ENCODE measurements at places on chromosomes 1 and 21. TPM values are rescaled to one million over a fixed set of nuclear protein-coding genes. Genes with fewer than 3 reads are reported as not detected.
A peak's percentile ranks its signal among the peaks of the same experiment; 100 is the strongest.

DNA sequence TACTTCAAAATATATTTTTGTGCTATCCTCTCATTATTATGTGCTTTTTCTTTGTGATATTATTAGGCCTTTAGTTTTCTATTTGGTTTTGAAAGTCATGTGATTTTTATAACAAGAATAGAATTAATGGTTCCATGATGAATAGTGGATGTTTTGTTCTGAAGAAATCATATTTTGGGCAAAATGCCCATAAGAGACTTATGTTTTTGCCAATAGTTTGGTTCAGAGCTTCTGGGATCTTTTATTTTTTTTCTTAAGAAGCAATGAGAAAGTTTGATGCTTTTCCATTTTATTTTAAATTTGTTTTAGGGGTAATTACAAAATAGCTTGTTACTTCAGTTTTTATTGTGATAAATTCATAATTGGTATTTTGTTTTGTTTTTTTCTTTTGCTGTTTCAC, 49.8 kb downstream of the LYPLAL1 start:
- no peak for DNase-seq
- H3K27me3 ChIP-seq, result no peaks in the 10 kb centered on the region
- no peaks in the 10 kb centered on the region for H3K4me1 ChIP-seq
- no peaks in the 10 kb centered on the region for H3K36me3 ChIP-seq
- H3K27ac ChIP-seq, result no peak overlapping the region

The MYOM3 gene
- not detected for polyA plus RNA-seq

The SPATC1L gene
- 4.4 TPM for polyA plus RNA-seq

- H3K27me3 ChIP-seq, result peaks cover 5% of the 10 kb centered on the region
- H3K4me3 ChIP-seq, result no peak overlapping the region
- DNase-seq, result no peak
- no peaks in the 10 kb centered on the region for H3K4me1 ChIP-seq
These were observed 5.3 kb upstream of the RLF start for GRCh38 chr1:40155910-40156309.

DNA sequence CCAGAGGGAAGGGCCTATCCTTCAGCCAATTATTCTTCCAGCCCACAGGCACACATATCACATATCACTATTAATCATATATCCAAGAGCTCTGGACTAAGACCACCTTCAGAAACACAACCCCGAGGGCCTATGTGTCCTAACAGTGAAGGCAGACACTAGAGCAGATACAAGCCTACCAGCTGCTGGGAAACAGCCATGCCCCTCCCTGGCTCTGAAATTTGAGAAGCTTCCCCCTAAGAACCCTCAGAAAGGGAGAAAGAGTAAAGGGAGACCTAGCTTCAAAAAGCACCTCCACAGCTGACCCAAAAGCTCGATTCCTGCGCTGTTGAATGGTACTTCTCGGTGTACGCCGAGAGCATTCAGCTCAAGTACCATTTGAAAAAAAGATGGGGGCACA, 17.4 kb downstream of the CNN3 start:
- DNase-seq, result no peak
- H3K4me3 ChIP-seq, result no peak overlapping the region
- peaks cover 9% of the 10 kb centered on the region for H3K4me1 ChIP-seq
- peaks cover 4% of the 10 kb centered on the region for H3K36me3 ChIP-seq
- no peaks in the 10 kb centered on the region for H3K27me3 ChIP-seq

- H3K4me3 ChIP-seq, result peak overlapping the region; percentile 45
- H3K4me1 ChIP-seq, result peaks cover 15% of the 10 kb centered on the region
- no peaks in the 10 kb centered on the region for H3K27me3 ChIP-seq
- no peak overlapping the region for H3K27ac ChIP-seq
These were observed 18.8 kb upstream of the TENT5B start for GRCh38 chr1:27031235-27032118.

- DNase-seq, result peak; percentile 47
- no peaks in the 10 kb centered on the region for H3K27me3 ChIP-seq
- peak overlapping the region; percentile 81 for H3K27ac ChIP-seq
- peaks cover 10% of the 10 kb centered on the region for H3K4me1 ChIP-seq
These were observed 63.6 kb upstream of the KIF26B start for GRCh38 chr1:245091171-245091621.

The LRRN2 gene
- polyA plus RNA-seq, result not detected

GRCh38 chr1:160567858-160568682, 11.2 kb downstream of the CD84 start:
- no peak overlapping the region for H3K4me3 ChIP-seq
- H3K4me1 ChIP-seq, result no peaks in the 10 kb centered on the region
- H3K27me3 ChIP-seq, result no peaks in the 10 kb centered on the region
- H3K27ac ChIP-seq, result no peak overlapping the region

DNA sequence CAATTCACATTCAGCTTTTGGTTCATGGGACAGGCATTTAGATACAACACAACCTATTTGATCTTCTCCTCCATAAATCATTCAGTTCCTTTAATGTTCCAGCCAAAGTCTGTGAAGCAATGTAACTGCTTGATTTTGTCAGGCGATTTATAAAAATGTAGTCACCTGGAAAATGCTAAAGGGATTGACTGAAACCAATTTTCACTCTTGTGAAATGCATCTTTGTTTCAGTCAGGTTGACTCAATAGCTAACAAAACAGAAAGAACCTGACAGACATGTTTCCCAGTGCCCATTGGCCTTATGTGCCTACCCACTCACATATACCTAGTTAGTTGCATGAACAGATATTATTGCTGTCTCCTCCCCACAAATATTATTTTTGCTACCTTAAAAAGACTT, 335.7 kb downstream of the CHRM3 start:
- no peaks in the 10 kb centered on the region for H3K36me3 ChIP-seq
- no peak overlapping the region for H3K4me3 ChIP-seq
- H3K27ac ChIP-seq, result no peak overlapping the region
- H3K27me3 ChIP-seq, result no peaks in the 10 kb centered on the region
- H3K4me1 ChIP-seq, result no peaks in the 10 kb centered on the region

DNA sequence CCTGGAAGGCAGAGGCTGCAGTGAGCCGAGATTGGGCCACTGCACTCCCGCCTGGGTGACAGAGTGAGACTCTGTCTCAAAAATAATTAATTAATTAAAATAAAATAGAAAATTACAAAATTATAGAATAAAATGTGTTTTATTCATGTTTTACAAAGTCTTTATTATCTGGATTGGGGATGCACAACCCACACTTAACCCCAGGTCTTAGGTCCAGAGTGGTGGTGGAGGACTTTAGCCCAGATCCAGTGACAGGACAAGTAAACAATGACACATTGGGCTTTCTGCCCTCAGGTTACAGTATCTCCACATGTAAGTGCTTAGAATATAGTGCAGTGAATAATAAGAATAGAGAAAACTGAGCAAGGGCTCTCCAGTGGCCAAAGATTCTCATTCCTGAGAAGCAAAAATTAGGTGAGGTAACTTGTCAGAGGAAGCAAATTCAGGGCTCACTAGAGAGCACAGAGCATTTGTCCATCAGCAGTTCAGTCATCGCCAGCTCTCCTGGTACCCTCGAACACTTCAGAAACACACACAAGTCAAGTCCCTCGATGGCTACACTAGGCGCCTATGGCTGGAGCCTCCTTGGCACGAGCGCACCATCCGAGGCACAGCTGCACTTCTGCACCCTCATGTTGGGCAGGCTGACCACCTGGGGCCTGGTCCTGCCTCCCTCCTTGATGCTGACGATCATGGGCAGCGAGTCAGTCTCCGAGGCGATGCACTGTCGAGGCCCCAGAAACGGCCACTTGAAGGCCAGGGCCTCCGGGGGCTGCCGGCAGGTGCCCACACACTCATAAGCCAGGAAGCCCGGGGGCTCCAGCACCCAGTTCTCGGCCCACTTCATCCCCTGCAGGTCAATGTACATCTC, 2.6 kb downstream of the LEFTY1 start:
- no peak overlapping the region for H3K4me3 ChIP-seq
- no peaks in the 10 kb centered on the region for H3K27me3 ChIP-seq
- DNase-seq, result no peak
- no peak overlapping the region for H3K27ac ChIP-seq
- peaks cover 8% of the 10 kb centered on the region for H3K4me1 ChIP-seq

GRCh38 chr1:194723067-194723466, 1536.7 kb upstream of the B3GALT2 start:
- DNase-seq, result peak; percentile 63
- H3K4me1 ChIP-seq, result no peaks in the 10 kb centered on the region
- no peak overlapping the region for H3K4me3 ChIP-seq
- H3K36me3 ChIP-seq, result no peaks in the 10 kb centered on the region
- no peak overlapping the region for H3K27ac ChIP-seq

The RCSD1 gene
- 0.05 TPM for polyA plus RNA-seq

- H3K4me1 ChIP-seq, result peaks cover 5% of the 10 kb centered on the region
- H3K27me3 ChIP-seq, result no peaks in the 10 kb centered on the region
- peaks cover 2% of the 10 kb centered on the region for H3K36me3 ChIP-seq
These were observed 1.4 kb upstream of the TNFRSF14 start for GRCh38 chr1:2554621-2555387.

DNA sequence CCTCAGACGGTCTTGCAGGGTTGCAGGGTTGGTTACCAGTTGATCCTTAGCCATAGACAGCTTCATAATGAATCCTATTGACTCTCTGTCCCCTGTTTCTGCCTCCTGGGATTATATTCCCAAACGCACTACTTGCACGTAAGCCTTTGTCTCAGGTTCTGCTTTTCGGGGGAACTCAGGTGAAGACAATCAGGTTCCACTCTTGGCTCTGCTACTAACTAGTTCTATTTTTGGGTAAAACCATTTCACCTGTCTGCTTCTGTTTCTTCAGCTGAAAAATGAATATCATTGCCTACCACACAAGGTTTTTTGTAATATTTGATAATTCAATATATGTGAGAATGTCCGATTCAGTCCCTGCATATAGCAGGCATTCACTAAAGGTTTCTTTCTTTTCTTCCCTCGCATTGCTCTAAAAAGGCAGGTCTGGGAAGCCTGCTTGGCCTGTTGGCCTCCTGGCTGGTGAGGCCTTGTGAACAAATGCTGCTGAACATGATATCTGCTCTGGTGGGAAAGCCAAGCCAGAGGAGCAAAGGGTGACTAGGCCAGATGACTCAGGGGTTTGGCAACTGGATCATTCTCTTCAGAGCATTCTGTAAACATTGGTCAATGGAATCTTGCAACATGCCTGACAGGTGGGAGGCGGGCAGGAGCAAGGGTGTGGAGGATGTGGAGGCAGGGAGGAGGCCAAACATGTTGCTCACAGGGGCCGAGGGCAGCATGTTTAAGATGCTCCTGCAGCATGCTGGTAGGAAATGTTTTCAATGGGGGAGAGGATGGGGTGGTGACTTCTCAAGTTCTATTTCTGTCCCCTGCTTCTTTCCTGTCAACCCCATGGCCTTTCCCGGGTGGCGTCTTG, 23.8 kb downstream of the IER5 start:
- no peaks in the 10 kb centered on the region for H3K36me3 ChIP-seq
- H3K27ac ChIP-seq, result peak overlapping the region; percentile 81
- no peak overlapping the region for H3K4me3 ChIP-seq
- no peaks in the 10 kb centered on the region for H3K27me3 ChIP-seq
- H3K4me1 ChIP-seq, result peaks cover 36% of the 10 kb centered on the region
- peak; percentile 99 for DNase-seq

The DENND2C gene
- 1.5 TPM for polyA plus RNA-seq

The PTPN7 gene
- polyA plus RNA-seq, result not detected

The ANGPTL1 gene
- polyA plus RNA-seq, result 4.2 TPM

GRCh38 chr21:25912402-25912746, 177.6 kb downstream of the GABPA start:
- no peaks in the 10 kb centered on the region for H3K27me3 ChIP-seq
- no peak overlapping the region for H3K27ac ChIP-seq
- DNase-seq, result no peak
- H3K4me1 ChIP-seq, result peaks cover 2% of the 10 kb centered on the region
- no peaks in the 10 kb centered on the region for H3K36me3 ChIP-seq

DNA sequence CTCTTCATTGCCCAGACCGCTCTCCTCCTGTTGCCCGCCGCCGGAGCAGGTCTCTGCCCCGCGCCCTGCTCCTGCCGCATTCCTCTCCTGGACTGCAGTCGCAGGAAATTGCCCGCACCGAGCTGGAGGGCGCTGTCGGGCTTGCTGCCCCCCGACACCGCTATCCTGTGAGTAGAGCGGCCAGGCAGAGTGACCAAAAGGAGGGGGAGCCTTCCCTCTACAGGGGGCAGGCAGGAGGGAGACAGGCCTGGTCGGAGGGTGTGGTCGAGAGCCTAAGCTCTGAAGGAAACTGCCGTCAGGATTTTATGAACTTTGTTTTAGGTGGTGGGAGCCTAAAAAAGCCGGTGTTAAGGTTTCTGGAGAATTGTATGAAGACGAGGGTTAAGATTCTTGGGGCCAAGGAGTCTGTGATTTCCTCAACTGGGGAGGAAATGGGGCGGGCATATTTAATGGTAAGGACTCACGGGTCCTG, 517 bp downstream of the LRIG2 start:
- H3K27me3 ChIP-seq, result no peaks in the 10 kb centered on the region
- peak; percentile 62 for DNase-seq
- no peaks in the 10 kb centered on the region for H3K4me1 ChIP-seq
- H3K27ac ChIP-seq, result peak overlapping the region; percentile 87
- peak overlapping the region; percentile 85 for H3K4me3 ChIP-seq

The KCNQ4 gene
- polyA plus RNA-seq, result 0.02 TPM

GRCh38 chr1:145846201-145846612, 777 bp downstream of the NUDT17 start:
- no peaks in the 10 kb centered on the region for H3K27me3 ChIP-seq
- peak; percentile 23 for DNase-seq
- H3K4me1 ChIP-seq, result peaks cover 15% of the 10 kb centered on the region
- no peak overlapping the region for H3K4me3 ChIP-seq

GRCh38 chr1:236741753-236742152, 53.3 kb upstream of the MTR start:
- H3K27ac ChIP-seq, result no peak overlapping the region
- no peaks in the 10 kb centered on the region for H3K27me3 ChIP-seq
- H3K4me3 ChIP-seq, result no peak overlapping the region

DNA sequence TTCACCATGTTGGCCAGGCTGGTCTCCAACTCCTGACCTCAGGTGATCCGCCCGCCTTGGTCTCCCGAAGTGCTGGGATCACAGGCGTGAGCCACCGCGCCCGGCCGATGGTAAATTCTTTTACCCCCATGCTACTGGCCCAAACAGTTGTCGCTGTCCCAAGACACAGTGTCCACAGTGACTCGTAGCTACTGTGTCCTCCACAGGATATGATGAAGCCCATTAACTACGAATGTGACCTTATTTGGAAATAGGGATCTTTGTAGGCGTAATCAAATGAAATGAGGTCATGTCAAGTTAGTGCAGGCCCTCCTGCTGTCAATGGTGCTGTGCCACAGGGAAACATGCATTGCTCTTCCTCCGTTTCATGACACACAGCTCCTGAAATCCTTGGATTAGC, 8.5 kb downstream of the FNDC10 start:
- H3K27ac ChIP-seq, result no peak overlapping the region
- DNase-seq, result no peak
- no peaks in the 10 kb centered on the region for H3K36me3 ChIP-seq
- no peak overlapping the region for H3K4me3 ChIP-seq

DNA sequence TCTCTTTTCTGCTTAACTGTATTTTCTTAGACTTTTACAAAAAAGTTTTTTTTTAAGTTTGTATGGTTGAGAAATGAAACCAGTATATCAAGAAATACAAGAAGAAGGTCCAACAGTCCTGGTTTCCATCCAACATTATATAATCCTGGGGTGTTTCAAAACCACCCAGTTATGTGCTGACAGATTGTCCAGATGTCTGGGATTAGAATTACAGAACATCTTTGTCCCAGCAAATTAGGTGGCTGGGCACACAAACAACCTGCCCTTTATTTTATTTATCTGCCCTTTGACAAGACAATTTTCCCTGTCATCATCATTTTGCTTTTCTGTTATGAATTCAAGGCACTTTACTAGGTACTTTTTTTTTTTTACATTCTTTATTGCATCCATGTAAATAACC, 622.1 kb downstream of the PLPP3 start:
- no peak for DNase-seq
- H3K27me3 ChIP-seq, result no peaks in the 10 kb centered on the region
- H3K4me3 ChIP-seq, result no peak overlapping the region
- no peaks in the 10 kb centered on the region for H3K4me1 ChIP-seq
- H3K27ac ChIP-seq, result no peak overlapping the region

GRCh38 chr1:119387858-119388257, 19.3 kb downstream of the HAO2 start:
- DNase-seq, result no peak
- no peak overlapping the region for H3K4me3 ChIP-seq
- no peaks in the 10 kb centered on the region for H3K36me3 ChIP-seq
- H3K27me3 ChIP-seq, result no peaks in the 10 kb centered on the region
- no peak overlapping the region for H3K27ac ChIP-seq
- no peaks in the 10 kb centered on the region for H3K4me1 ChIP-seq
